ENCODE measurements at places on chromosomes 13 and 19. TPM values are rescaled to one million over a fixed set of nuclear protein-coding genes. Genes with fewer than 3 reads are reported as not detected.

Gene PDS5B
- total RNA-seq: 26.7 TPM

Gene SPTBN4
- total RNA-seq: 0.83 TPM

Gene JAK3
- 0.28 TPM for total RNA-seq

Gene ERCC1
- 84.2 TPM for total RNA-seq

Gene PODNL1
- under 0.01 TPM for total RNA-seq

Gene KLHL1
- not detected for total RNA-seq

Gene MIA
- not detected for total RNA-seq

Gene ZNF43
- total RNA-seq: 10.6 TPM
